BE2C (cell line): ENCODE measurements at places on chromosomes 1 and 21.

GRCh38 chr1:64098846-64099582 lies 104.4 kb upstream of the UBE2U start:
- no peak for DNase-seq

DNA sequence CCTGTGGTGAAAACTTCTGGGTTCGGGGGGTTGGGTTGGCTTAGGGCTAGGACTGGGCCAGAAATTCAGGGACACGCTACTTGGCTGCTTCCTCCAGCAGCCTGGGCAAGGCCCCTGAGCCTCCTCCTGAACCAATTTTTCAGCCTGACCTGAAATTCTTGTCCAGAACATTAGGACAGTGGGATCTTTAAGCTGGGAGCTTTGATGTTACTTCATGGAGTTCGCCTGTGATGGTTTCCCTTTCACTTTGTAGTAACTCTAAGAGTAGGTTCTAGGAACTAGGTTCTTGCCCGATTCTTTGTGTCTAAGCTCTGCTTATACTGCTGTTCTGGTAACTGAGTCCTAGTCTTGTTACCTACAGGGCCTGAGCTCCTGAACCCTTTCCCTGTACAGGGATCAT lies 75.3 kb downstream of the S1PR1 start:
- DNase-seq, result no peak

DNA sequence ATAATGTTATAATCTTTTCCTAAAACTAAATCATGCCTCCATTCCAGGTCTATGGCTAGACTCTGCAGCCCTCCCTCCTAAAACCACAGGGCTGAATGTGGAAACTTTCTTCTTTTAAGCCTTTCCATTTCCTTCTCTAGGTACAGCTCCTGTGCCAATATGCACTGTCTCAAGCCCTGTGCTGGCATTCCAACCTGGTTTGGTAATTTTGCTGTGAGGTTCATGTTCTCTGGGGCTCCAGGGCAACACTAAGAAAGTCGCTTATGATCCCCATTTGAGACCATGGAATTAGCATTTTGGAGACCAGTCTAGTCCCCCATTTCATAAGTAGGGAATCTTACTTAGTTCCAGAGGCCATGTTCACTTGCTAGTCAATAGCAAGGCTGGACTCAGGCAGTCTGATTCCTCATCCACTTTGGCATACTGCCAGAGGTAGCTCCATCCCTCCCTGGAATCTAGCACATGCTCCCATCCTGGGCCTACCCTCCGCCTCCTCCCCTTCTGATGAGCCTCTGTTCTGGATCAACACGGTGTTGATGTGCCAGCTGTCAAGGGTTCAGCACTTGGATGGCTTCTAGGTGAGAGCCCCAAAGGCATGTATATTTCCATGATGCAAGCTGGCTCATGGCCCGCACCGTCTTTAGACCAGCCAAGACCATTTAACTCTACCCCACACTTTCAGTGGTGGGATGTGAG lies 36.5 kb downstream of the ZMYND12 start:
- peak; percentile 23 for DNase-seq

- DNase-seq, result peak; percentile 12
Observed at GRCh38 chr1:109763646-109764415, at the start of gene EPS8L3. Gene EPS8L3 (minus strand): TSS chr1:109763923. CDS start chr1:109761749, 2,174 bp downstream.

- no peak for DNase-seq
Observed at GRCh38 chr1:30153743-30154449, 569.5 kb downstream of the MATN1 start.

GRCh38 chr1:228315484-228315944 lies 91.1 kb downstream of the TRIM11 start:
- DNase-seq, result peak; percentile 5

GRCh38 chr1:174008979-174009378 lies 13.2 kb downstream of the RC3H1 start:
- no peak for DNase-seq

GRCh38 chr1:4741876-4742423 lies 87.5 kb downstream of the AJAP1 start:
- DNase-seq, result no peak

DNA sequence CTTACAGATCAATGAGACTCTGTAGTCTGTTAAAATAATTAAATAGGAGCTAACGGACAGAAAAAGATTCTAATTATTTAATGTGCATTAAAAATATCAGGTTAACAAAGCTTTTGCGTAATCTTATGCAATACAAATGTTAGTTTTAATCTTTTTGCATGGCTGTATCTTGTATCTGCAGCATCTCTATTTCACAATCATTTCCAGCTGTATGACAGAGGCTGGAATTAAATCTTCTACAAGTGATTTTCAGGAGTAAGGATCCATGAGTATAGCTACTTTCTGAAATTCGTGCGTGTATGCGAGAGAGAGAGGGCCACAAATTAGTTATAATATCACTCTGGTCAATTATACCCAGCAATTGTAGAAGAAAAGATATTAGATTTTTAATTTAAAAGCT lies 1446.8 kb downstream of the NCAM2 start:
- DNase-seq, result no peak
